ENCODE measurements at places on chromosomes 4 and X. TPM values are rescaled to one million over a fixed set of nuclear protein-coding genes. Genes with fewer than 3 reads are reported as not detected.

SMAD1 gene
- 5.8 TPM for total RNA-seq

MTHFD2L gene
- total RNA-seq: 8.6 TPM

ASB9 gene
- total RNA-seq: 0.78 TPM

TXK gene
- 1.8 TPM for total RNA-seq

TRIM75 gene
- total RNA-seq: not detected

GRCh38 chrX:141609111-141609510, 19.6 kb downstream of the SPANXA2 start:
- DNase-seq: no peak
- no peak overlapping the region for H3K27ac ChIP-seq
- no peaks in the 10 kb centered on the region for H3K4me1 ChIP-seq
- H3K4me3 ChIP-seq: no peak overlapping the region

- DNase-seq: no peak
- no peaks in the 10 kb centered on the region for H3K36me3 ChIP-seq
- H3K4me3 ChIP-seq: no peak overlapping the region
- H3K27me3 ChIP-seq: no peaks in the 10 kb centered on the region
- no peak overlapping the region for H3K27ac ChIP-seq
Measured at GRCh38 chr4:126599746-126600145, 1033.0 kb upstream of the INTU start.

GRCh38 chrX:101190736-101191135, 28.9 kb upstream of the DRP2 start:
- no peak overlapping the region for H3K4me3 ChIP-seq
- H3K27me3 ChIP-seq: peaks cover 7% of the 10 kb centered on the region
- no peaks in the 10 kb centered on the region for H3K36me3 ChIP-seq
- H3K27ac ChIP-seq: no peak overlapping the region
- H3K4me1 ChIP-seq: no peaks in the 10 kb centered on the region

DNA sequence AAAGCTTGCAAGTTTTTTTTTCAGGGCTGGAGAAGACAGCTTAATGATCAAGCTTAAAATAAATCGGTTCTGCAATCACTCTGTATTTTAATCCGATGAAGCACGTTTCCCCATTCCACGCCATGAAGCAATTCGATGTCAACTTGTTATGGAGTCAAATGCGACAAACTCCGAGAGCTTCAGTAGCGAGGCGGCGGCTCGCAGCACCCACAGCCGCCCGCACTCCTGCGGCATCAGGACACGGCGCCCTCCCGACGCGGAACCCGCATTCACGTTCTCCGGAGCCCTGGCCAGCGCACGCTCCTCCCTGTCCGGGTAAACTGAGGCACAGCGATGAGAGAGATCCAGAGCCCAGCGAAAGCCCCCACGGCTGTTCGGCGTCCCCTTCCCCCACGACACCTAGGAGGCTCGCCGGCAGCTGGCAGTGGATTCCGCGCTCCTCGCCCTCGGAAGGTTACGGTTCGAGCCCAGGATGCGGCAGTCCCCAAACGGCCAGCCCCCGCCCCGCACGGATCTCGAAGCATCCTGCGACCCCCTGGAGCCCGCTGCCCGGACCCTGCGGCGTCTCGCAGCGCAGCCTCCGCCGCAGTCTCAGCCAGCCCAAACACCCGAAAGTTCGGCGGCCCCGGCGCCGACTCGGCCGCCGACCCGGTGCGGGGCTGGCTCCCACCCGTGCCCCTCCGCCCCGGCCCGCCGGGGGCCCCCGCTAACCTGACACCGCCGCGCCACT, 507 bp downstream of the MFAP3L start:
- H3K27ac ChIP-seq: no peak overlapping the region
- peaks cover 7% of the 10 kb centered on the region for H3K4me1 ChIP-seq
- no peak for DNase-seq
- no peaks in the 10 kb centered on the region for H3K36me3 ChIP-seq
- peak overlapping the region; percentile 64 for H3K4me3 ChIP-seq

DNA sequence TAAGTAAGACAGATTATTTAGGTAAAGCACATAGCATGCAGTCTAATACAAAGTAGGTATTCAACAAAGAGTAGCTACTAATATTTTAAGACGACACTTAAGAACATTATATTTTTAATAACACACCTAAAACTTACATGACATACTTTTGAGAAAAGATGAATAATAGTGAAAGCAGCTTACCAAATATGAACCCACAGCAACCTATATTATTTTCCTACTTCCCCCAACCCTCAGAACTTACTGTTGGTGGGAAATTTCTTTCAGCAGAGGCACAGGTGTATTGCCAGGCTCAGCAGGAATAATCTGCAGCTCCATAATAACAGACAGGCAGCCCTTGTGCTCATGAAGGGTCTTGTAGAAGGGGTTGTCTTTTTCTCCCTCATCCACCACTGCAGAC, 498.9 kb downstream of the GLUD2 start:
- no peak for DNase-seq
- no peaks in the 10 kb centered on the region for H3K4me1 ChIP-seq
- no peaks in the 10 kb centered on the region for H3K27me3 ChIP-seq
- no peak overlapping the region for H3K27ac ChIP-seq
- no peak overlapping the region for H3K4me3 ChIP-seq
- H3K36me3 ChIP-seq: no peaks in the 10 kb centered on the region

GRCh38 chr4:4326166-4326565, 36.1 kb downstream of the ZBTB49 start:
- no peak for DNase-seq
- peaks cover 7% of the 10 kb centered on the region for H3K36me3 ChIP-seq
- no peaks in the 10 kb centered on the region for H3K27me3 ChIP-seq
- H3K4me1 ChIP-seq: no peaks in the 10 kb centered on the region

GRCh38 chr4:15706646-15707362, 3.9 kb downstream of the BST1 start:
- no peaks in the 10 kb centered on the region for H3K4me1 ChIP-seq
- no peaks in the 10 kb centered on the region for H3K36me3 ChIP-seq
- H3K27ac ChIP-seq: no peak overlapping the region
